ENCODE measurements at places on chromosomes 7 and 10.

GRCh38 chr10:102710609-102711008 lies 3.6 kb downstream of the ARL3 start:
- peak; percentile 57 for DNase-seq

DNA sequence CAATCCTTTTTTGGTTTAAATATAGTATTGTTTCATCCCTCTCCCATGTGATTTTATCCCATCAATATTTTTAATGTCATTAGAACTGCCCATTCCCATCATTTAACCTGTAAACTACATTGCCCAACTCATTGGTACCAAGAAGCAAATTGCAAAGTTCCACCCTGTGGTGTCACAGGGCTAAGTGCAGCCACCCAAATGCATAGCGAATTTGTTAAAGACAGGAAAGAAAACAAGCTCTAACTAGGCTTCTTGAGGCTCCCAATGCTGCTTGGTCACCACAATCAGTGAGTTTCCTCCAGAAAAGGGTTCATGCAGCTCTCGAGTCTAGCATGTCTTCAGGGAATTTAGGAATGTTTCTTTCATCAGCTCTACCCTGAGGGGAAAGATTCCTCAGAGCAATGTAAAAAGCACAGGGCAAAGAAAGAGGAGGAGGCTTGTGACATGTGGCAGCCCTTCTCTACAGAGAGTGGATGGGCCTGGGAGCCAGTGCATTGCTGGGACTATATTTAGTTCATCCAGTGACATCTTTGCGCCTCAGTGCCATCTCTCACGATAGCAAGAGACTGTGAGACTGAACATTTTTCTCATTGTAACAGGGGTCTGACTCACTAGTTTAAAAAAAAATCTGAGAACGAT lies 58.1 kb downstream of the CAV1 start:
- DNase-seq, result peak; percentile 96

- no peak for DNase-seq
Measured at GRCh38 chr7:101362334-101363195, at the start of gene COL26A1. Gene COL26A1 (plus strand): TSS chr7:101362875. CDS start chr7:101363033, 158 bp downstream.

DNA sequence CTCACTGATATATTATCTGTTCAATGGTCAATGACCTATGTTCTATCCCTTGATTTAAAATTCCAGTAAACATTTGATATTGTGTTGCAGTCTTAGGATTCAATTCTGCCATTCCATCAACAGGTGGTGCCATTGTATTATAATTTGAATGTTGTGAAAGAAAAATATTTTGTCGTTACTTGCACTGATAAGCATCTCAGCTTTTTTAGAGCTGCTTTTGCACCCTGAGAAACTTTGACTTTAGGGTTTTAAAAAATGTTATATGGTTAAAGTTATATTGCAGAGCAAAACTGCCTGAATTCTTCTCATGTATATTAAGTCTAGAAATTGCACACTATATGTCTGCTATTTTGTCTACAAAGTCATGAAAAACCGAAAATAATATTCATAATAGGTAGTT lies 18.8 kb upstream of the MINDY3 start:
- peak; percentile 18 for DNase-seq

GRCh38 chr10:5611899-5612680 lies 54.3 kb downstream of the ASB13 start:
- no peak for DNase-seq

Measured in fibroblast of gingiva (primary cell).